WERI-Rb-1 (cell line): ENCODE measurements at places on chromosomes 1 and 21.

DNA sequence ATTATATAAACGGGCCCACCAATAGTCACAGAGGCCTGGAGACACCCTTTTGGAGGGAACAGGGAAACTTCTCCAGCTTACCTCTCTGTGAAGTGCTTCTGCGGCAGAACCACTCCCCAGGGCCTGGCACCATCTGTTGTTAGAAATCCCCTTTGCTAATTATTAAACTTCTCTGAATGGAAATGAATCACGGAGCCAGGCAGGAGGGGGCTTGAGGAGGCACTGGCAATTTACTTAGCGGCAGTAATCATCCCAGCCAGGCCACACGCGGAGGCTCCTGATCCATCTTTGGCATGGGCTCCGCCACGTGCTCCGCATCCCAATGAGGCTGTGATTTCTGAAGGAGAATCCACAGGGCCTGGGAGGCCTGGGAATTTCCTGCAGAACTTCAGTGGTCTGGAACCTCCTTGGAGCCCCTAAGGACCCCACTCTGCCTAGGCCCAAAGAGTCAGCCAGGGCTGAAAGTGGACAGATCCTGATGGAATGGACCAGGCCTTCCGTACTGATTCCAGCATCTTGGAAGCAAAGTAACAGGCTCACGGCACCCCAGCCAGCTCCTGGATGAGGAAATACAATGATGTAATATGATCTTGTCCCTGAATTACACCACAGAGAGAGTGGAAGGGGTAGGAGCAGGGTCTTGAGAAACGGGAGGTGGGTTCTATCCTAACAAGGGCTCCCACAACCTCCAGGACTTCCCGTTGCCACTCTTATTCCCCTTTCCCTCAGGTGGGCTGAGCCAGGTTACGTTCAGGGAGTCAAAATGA is 62.3 kb downstream of the GRIK3 start:
- peak; percentile 70 for DNase-seq

- no peak for DNase-seq
These were observed 821 bp downstream of the MASP2 start for GRCh38 chr1:11046270-11046566.

- no peak for DNase-seq
These were observed 50.7 kb downstream of the ARHGEF16 start for GRCh38 chr1:3505161-3505560.

DNA sequence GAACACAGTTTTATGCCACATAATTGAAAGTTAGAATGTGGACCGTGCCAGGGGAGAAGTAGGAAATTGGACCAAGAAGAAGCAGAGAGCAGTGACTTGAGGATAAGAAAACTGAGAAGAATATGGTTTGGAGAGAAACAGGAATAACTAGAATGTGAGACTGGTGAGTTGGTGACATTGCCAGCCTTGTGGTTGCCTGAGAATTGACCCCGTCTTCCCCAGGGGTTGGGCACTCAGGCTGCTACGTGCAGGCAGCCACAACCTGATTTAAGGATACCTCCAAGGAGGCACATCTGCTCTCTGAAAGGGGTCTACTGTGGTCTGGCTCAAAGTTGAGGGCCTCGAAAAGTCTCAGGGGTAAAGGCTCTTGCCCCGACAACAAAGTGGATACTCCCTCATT is 112.1 kb upstream of the ARTN start:
- no peak for DNase-seq

DNA sequence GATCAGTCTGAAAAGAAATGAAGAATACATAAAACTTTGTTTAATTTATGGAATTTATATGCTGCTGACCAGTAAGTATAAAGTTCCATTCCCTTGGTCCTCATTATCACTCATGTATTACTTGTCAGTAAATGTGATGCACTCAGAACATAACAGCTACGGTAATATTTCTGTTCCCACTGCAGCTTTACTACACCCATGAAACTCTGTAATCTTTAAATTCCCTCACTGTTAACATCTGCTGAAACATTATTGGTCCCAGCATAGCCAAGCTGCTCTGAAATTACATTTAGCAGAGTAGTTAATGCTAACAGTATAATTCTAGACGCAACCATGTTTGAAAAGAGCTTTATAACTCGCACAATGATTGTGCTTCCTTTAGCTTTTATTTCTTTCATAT is 238.4 kb downstream of the GPATCH2 start:
- no peak for DNase-seq

DNA sequence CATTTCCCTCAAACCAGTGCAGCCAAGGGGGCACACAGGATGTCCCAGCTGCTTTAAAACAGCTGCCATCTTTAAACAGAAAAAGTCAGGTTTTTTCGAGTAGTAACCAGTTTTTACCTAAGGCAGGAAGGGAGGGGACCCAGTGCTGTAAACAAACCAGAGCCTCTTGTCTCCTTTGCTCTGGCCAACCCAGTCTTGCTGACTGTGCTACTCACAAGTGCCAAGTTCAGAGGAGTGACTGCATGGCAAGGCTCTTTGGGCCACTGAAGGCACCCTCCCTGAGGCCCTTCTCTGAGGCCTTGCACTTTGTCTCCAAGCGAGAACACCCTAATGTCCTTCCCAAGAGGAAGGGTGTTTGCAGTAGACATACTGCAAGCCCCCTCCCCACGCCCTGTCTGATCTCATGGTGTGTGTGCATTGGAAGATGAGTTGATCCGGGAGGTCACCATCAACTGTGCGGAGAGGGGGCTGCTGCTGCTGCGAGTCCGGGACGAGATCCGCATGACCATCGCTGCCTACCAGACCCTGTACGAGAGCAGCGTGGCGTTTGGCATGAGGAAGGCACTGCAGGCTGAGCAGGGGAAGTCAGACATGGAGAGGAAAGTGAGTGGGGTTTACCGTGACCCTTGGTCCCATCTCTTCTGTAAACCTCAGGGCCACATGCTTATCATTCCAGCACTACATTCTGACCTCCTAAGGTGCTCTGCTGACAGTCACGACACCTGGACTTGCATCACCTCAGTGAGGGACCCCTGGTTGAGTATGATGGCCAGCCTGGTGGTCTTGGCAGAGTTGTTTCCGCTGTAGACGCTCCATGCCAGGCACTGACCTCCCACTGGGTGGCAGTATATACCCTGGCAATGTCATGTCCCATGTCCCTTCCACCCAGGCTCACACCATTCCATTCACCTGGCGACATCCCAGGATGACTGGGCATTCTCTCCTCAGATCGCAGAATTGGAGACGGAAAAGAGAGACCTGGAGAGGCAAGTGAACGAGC is 4.7 kb downstream of the DNALI1 start:
- peak; percentile 42 for DNase-seq

DNA sequence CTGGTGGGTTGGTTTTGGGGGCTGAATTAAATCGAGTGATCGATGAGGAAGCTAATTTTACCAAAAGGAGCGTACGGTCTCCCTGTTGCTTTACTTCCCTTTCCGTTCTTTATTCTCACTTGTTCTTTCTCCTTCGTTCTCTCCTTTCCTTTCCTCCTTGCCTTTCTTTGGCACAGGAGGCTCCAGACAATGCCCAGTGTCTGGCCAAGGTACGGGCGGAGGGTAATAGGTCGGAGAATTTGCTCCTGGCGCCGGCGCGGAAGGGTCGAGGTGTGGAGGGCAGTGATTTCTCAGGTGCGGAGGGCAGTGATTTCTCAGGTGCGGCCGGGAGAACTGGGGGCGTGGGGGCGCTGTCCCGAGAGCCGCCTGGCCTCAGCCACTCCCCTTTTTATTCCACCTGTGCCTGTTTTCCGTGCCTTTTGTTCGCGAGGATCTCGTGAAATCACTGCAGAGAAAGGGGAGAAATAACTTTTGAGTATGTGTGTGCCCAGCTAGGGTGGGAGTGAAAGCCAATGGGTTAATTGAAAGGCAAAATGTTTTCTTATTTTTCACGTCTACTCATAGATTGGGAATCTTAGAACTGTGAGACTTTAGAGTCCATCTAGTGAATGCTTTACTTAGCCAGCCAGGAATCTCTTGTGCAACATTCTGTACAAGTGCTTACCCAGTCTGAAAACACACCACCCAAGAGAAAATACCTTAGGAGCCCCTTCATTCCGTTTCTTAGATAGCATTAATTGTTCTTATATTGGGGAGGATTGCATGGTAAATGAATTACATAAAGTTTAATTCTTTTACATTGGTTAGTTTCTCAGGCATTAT is 1.3 kb downstream of the FNBP1L start:
- peak; percentile 64 for DNase-seq

DNA sequence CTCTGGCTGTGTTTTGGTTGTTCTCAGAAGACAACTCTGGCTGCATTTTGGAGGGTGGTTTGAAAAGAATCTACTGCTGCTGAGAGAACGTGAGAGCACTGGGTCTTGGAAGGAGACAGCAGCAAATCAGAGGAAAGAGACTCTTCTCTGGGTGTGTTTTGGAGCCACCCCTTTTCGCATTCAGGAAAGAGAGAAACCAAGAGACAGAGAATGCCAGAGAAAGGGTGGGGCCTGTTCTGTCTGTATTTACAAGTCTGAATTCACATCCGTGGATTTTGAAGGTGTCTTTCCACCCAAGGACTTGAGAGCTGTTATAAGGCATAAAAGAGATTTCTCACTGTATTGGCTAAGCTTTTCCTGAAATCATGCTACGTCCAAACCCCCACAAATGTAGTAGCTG is 187.2 kb downstream of the C1orf94 start:
- DNase-seq, result no peak

GRCh38 chr1:232179896-232180778 is 449.8 kb downstream of the SIPA1L2 start:
- DNase-seq, result no peak

GRCh38 chr1:40390857-40391256 is 17.3 kb downstream of the SMAP2 start:
- no peak for DNase-seq

GRCh38 chr1:212621043-212621948 is 12.7 kb downstream of the ATF3 start:
- no peak for DNase-seq

DNA sequence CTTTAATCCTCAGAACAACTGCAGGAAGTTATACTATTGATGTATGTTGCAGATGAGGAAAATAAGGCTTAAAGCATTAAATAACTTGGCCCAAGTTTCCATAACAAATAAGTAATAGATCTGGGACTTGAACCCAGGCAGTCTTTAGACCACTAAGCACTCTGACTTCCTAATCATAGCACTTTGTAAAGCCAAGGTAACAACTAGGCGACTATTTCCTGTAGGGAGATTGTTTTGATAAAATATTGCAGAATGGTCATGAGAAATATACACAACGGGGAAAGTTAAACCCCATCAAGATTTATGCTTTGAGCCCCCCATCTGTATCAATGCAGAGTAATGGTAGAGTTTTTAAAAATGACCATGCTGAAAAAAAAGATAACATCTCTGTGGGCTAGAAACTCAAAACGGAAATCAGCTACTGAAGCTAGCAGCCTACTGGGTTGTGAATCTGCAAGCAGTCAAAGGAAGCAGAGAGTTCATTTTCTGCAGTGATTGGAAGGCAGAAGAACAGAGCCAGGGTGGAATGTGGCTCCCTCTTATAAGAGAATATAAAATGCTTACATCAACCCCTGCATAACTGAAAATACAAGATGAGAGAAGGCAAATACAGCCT is 111.2 kb upstream of the OLIG2 start:
- no peak for DNase-seq

DNA sequence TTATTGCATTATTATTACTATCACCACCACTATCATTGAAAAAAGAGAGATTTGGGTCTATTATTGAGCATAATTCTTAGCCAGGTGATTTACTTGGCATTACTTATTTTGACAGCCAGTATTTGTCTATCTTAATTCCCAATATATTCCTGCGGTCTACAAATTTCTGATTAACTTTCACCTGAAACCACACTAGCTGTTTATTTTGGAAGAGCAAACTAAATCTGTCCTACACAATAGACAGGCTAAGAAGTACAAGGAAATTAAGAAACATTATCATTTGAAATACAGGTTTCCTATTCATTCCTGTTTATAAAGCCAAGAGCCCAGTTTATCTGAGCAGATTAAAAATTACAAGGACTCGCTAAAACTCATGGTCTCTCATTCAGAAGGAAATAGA is 6.9 kb upstream of the LYST start:
- no peak for DNase-seq

GRCh38 chr1:81158592-81158991 is 642.1 kb upstream of the ADGRL2 start:
- DNase-seq, result no peak
